ENCODE measurements at places on chromosomes 6 and 20.

- DNase-seq = no peak
Measured at GRCh38 chr20:52943185-52943841, 28.8 kb upstream of the TSHZ2 start.

DNA sequence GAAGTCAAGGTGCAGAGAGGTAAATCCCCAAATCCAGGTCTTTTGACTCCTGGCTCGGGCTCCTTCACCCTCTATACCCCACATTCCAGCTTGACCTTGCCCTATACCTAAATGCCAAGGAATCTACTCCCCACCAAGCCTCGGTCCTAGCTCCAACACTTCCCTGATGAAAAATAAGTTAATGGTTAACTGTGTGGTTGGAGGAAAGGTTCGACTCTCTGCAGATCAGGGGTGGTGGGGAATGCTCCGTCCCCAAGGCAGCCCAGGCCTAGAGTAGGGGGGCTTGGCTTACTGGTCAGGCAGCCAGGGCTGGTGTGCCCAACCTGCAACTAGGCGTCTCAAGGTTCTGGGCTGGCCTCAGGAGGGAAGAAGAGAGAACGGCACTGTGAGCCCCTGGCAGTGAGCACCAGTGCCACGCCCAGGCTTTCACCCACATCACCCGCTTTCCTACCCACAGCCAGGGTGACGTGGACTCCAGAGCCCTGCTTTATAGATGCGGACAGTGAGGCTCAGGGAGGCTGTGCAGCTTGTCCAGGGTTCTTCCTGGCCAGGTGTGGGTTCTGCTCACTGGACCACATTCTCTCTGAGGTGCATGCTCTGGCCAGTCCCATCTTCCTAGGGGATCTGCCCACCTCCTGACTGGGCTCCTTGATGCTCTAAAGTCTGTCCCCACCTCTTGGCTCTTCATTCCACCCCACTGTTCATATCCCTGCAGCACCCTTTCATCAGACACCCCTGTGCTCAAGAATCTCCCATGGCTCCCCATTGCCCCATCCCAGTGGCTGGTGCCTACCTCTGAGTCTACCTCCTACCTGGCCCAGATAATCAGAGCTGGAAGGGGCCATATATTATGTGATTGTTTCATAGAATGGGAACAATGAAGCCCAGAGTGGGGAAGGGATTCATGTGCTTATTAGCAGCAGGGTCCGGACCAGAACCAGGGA lies 8.2 kb downstream of the SPDEF start:
- no peak for DNase-seq

- DNase-seq = no peak
Measured at GRCh38 chr6:37491830-37492208, 7.9 kb downstream of the CCDC167 start.

DNA sequence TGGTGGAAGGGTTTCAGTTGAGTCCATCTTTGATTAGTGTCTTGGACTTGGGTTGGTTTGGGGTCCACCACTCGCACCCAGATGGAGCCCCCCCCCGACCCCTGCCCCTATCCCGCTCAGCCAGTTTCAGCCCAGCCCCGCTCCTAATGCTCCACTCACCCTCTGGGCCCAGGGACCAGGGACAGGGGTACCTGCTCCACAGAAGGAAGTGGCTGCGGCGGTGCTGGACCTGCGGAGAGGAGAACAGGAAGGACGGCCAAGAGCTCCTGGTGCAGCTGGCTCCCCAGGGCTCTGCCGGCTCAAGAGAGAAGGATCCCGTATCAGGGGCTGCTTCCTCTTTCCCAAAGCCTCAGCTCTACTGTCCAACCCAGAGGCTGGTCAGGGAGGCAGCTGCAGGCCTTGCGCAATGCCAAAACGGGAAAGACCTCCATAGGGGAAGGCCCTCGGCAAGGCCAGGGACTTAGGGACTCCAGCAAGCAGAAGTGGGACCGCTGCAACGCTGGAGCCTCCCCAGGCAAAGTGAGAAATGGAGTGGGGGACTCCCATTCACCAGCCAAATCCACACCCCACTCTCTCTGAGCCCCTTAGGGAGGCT lies at the start of gene SIGLEC1:
Gene SIGLEC1 (minus strand): TSS at position 322 of the 595 bp plus-strand sequence. CDS start 5,472 bp downstream, outside the sequence.
- DNase-seq = no peak

DNA sequence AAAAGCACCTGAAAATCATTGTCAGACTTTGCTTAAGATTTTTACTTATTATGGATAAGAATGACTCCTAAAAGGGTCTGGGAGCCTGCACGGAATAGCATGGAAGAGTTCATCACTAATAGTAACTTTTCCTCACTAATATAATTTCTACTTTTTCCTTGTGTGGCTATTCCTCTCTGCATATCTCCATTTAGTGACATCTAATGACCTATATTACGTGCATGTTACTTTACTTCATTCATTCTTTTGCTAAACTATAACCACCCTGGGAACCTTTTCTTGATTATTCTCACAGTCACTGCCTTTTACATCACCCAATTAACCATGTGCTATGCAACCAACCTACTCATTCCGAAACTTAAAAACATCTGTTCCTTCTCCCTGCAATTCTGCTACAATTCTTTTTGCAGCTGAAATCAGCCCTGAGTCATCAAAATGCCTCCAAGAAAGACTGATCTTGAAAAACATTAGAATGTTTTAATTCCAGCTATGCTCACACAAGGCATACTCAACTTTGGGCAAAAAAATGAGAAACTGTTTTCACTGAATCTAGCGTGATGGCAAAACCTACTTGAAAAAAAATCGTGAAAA lies 313.3 kb downstream of the RNGTT start:
- DNase-seq = peak; percentile 84

DNA sequence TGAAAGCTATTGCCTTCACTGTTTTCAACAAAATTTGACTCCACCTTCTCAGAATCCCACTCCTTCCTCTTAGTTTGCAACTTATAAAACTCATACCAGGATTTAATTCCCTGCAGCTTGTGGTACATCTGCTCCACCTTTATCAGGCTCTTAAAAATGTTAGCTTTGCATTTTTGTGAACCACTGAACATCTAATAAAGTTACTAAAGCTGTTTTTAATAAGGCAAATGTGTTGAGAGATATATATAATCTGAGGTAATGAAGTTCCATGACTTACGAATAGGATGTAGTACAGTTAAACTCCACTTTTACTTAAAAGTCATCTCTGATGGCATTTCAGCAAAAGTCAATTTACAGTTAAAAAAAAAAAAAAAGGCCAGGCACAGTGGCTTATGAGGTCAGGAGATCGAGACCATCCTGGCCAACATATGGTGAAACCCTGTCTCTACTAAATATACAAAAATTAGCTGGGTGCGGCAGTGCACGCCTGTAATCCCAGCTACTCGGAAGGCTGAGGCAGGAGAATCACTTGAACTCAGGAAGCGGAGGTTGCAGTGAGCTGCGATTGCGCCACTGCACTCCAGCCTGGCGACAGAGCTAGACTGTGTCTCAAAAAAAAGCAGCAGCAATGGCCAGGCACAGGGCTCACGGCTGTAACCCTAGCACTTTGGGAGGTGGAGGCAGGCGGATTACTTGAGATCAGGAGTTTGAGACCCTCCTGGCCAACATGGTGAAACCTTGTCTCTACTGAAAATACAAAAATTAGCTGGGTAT lies 106.2 kb downstream of the KIF13A start:
- DNase-seq = no peak

DNA sequence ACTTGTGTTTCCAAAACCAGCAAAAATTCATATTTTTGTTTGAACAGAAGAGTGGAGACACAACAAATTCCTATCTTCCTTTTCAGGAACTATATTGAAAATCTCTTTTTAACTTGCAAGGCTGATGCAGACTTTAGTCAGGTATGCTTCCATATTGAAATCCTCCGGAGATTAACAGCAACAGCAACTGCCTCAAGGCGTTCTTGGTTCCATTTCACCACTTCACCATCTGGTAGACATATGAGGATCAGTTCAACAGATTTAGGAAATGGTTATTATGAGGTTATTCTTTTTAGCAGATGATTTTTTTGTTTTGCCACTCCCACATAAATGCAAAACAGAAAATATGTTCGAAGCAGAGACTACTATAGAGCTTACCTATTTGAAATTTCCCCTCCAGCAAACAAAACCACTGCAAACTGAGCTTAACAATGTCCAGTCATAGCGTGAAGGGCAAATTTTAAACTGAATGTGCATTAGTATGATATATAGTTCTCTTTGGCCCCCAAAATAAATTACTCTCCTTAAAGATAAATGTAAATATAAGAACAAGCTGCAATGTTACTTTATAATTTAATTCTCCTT lies 520.5 kb upstream of the ADGRB3 start:
- DNase-seq = no peak

DNA sequence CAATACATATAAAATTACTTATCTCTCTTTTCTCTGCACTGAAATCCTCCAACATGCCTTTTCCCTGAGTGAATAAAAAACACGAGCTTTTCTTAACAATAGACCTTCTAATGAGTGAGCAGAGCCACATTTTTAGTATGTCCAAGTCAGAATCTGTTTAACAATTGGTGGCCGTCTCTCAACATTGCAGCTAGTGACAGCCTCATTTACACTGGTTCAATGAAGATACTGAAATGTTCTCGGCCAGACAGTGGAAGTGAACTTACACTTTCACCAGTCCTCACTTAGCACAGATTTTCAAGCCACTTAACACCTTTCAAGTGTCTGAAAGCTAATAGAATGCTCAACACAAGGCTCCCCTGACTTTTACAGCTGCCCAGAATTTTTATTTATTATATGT lies 767.1 kb downstream of the KIF16B start:
- no peak for DNase-seq

DNA sequence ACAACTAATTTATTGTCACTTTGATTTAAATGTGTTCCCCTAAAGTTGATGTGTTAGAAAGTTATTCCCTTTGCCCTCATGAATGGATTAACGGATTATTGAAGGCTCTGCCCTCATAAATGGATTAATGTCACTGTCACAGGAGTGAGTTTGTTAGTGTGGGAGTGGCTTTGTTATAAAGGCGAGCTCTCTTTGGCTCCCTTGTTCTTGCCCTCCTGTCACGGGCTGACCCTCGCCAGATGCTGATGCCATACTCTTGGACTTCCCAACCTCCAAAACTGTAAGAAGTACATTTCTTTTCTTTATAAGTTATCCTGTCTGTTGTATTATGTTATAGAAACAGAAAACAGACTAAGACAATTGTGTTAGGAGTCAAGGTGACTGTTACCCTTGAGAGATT lies 22.7 kb upstream of the POPDC3 start:
- no peak for DNase-seq

GRCh38 chr20:62768234-62768546 lies 28.1 kb upstream of the MRGBP start:
- no peak for DNase-seq

GRCh38 chr20:23646106-23646873 lies 8.5 kb upstream of the CST3 start:
- no peak for DNase-seq

DNA sequence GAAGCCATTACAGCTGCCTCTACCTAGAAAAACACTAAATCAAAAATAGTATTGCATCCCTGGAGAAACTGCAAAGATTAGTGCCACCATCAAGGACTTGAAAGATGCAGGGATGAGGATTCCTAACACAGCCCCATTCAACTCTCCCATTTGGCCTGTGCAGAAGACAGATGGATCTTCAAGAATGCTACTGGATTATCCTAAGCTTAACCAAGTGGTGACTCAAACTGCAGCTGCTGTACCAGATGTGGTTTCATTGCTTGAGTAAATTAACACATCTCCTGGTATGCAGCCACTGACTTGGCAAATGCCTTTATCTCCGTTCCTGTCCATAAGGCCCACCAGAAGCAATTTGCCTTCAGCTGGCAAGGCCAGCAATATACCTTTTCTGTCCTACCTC lies 117.4 kb downstream of the TBC1D32 start:
- peak; percentile 4 for DNase-seq

- peak; percentile 17 for DNase-seq
Measured at GRCh38 chr6:134676307-134677281, 273.3 kb downstream of the ALDH8A1 start.

DNA sequence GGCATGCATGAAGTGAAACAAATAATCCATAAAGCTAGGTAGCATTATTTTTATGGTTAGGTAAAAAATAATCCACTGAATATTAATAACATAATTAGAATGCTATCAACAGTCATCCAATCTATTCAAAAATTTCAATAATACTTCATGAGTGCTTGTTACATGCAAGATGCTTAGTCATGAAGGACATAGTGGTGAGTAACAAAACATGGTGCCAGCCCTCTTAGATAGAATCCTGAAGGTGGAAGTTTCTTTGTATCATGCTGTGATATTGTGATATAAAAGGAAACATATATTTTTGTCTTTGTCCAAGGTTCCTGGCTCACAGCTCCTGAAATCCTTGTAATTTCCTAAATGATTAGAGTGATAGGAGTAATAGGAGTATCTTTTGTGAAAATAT lies 14.9 kb downstream of the RCAN2 start:
- no peak for DNase-seq

DNA sequence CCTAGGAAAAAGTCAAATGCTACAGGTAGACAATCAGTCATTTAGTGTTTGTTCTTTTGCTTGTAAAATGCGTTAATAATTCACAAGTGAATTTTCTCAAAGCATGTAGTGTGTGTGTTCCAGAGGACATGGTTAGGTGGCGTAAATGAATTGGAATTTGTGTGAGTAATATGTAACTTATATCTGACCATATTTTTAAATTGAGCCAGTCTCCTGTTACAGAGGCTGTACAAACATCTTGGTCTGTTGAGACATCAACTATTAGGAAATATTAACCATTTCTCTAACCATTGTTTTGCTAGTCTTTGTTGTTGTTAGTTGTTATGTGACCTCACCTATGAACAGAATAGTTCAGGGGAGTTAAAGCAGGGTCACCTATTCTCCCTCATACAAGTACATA lies 22.7 kb downstream of the MCM8 start:
- peak; percentile 49 for DNase-seq

GRCh38 chr6:22658934-22659333 lies 89.6 kb downstream of the HDGFL1 start:
- DNase-seq = no peak

DNA sequence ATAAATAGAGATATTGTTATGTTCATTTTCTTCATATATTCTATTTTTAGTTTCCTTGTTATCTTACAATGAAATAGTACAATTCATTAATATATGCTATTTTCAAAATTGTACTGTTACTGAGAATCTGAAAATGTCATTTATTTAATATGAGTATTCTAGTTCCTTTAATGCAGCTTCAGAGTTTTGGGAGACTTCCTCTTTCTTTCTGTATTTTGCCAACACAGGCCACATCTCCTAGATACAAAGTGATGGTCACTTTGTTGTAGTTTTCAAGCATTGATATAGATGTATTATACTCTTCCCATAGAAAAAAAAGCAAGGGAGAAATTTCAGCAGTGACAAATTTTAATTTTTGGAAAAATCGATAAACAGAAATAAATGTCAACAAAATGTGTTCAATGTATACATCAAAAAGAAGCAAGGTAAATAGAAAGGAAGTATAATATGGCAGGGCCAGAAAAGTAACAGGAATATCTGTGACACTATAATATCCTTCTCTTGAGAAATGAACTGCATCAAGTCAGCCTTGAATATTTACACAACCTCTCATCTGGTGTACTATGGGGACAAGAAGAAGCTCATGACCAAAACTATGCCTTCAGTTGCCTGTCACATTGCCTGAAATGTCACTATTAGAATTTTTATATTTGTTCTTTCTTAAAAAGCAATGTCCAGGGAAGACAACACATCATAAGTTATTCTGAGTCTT lies 396.0 kb downstream of the TBC1D32 start:
- DNase-seq = no peak
